ENCODE measurements at places on chromosomes 6 and 20. TPM values are rescaled to one million over a fixed set of nuclear protein-coding genes. Genes with fewer than 3 reads are reported as not detected.

- H3K4me3 ChIP-seq: no peak overlapping the region
- no peaks in the 10 kb centered on the region for H3K27me3 ChIP-seq
- H3K4me1 ChIP-seq: no peaks in the 10 kb centered on the region
- H3K36me3 ChIP-seq: no peaks in the 10 kb centered on the region
These were observed 64.0 kb downstream of the THBS2 start for GRCh38 chr6:169189686-169190085.

Gene MYBL2
- 108 TPM for total RNA-seq

Gene TREM1
- not detected for total RNA-seq

Gene TUBB2B
- total RNA-seq: 0.12 TPM

Gene KIAA0408
- 8.2 TPM for total RNA-seq

Measured in activated CD4-positive, alpha-beta T cell treated with anti-CD3 and anti-CD28 coated beads, Interleukin-2, amount 10 ng/mL, durations not matched to agents 24 days and 14 days (primary cell).